ENCODE measurements at places on chromosomes 6 and 20.

DNA sequence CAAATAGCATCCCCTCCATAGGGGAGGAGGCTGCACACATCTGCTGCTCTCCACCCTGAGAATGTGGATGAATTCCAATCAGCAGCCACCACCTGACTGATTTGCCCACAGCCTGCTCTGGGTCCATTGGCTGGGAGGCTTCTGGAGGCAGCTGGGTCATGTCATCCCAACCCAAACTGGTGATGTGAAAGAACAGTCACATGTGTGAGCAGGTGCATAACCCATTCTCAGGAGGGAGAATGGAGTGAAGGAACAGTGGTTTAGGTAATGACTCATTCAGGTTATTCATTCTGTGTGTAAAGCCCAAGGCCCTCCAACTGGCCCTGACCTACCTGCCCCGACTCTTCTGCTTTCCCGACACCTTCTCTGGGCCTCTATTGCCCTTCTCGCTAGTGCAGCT lies 90.9 kb upstream of the GCM1 start:
- no peak for DNase-seq

GRCh38 chr20:25643716-25644115 lies 19.9 kb upstream of the NANP start:
- no peak for DNase-seq

GRCh38 chr6:156976216-156977127 lies 199.3 kb downstream of the ARID1B start:
- DNase-seq: no peak

DNA sequence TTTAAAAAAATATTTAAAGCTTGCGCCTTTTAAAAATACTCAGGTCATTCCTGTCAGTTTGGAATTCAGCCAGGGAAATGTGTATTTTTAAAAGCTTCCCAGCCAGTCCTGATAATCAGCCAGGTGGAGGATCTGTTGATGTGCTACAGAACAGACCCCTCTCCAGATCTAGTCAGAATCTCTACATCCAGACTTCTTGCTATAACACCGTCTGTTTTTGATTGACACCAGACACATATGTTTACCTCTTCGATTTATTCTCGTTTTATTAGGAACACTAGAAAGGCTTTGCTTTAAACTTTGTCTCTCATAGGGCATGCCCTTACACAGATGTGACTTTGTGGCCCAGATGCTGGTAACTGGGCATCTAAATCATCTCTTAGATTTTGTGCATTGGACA lies 11.7 kb downstream of the PARD6B start:
- DNase-seq: no peak

DNA sequence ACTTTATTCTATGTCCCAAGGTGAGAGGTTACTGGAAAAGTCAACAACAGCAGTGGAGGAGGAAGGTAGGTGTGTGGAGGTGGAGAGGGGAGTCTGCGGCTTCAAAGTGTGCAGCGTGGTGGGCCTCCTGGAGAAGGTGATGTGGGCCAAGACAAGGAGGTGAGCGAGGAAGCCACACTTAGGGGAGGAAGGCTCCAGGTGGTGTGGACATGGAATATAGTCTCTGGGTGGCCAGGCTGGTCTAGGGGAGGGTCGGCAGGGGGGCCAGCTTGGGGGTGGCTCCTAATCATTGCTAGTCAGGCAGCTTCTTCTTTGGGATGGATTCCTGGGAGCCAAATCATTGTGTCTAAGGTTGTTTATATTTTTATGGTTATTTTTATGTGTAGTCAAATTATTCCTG lies 111.5 kb upstream of the CDH4 start:
- DNase-seq: no peak

DNA sequence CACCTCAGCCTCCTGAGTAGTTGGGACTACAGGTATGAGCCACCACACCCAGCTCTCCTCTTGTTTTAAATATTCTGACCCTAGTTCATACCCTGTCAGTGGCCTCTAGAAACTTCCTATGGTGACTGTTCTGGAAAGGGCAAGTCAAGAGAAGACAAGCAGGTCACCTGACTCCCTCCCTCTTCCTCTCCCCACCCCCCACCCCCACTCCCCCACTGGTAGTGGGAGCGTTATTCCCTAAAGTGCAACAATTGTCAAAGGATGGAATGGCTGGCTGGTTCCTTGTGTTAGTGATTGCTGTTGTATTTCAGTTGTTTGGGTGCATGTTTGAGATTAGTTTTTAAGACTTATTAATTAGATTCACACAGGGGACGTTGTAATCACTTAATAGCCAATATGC lies 136.1 kb downstream of the CARMIL1 start:
- no peak for DNase-seq

DNA sequence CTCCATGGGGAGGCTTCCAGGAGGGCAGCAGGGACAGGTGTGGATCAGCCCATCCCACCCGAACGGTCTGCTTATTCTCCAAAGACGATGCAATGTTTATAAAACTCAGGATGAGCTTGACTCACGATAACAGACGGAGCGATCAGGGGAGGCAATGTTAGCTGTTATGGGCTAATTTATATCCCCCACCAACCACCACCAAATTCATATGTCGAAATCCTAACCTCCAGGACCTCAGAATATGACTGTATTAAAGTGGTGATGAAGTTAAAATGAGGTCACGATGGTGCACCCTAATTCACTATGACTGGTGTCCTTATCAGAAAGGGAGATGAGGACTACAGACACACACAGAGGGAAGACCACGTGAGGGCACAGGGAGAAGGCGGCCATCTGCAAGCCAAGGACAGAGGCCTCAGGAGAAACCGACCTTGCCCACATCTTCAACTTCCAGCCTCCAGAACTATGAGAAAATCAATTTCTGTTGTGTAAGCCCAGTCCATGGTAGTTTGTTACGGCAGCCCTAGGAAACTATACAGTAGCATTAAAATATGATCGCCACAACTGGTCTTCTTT lies 7.0 kb downstream of the ADTRP start:
- no peak for DNase-seq

DNA sequence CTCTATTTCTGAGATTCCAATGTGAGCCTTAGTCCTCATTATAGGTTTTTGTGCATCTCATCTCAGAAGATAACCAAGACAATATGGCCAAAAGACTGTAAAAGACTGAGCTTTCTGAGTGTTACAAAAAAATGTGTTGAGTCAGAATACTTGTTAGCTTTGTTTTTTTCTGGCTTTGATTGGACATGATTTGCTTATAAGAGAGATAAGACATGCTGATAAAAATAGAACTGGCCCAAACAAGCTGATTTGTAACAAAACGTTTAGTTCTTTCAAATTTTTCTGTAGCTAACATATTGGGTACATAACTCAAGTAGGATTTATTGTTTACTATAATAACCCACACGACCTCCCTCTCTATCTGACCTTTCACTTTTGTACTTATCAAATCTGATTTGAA lies 32.9 kb downstream of the FILIP1 start:
- DNase-seq: no peak

DNA sequence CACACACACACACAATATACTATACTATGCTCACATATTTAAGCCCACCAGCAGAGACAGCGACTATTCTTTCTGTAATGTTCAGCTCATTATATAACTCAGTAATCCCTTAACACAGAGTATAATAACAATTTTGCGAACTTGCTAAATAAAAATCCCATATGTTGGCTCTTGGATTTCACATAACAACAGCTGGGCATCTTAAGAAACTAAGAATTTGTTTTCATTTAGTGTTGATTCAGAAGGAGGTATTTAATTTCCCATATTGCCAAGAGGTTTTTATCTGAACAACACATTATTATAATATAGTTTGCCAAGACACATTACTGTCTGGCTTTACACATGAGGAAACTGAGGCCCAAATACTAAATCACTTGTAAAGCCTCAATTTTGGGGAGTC lies 7.4 kb downstream of the ECT2L start:
- no peak for DNase-seq

GRCh38 chr6:107047807-107048206 lies 19.8 kb downstream of the MTRES1 start:
- DNase-seq: no peak

- DNase-seq: no peak
Observed at GRCh38 chr6:73558624-73559398, 38.0 kb upstream of the EEF1A1 start.

- no peak for DNase-seq
Observed at GRCh38 chr6:100833972-100834574, 47.1 kb downstream of the ASCC3 start.

GRCh38 chr6:1024587-1024986 lies 287.3 kb upstream of the FOXQ1 start:
- DNase-seq: no peak

- DNase-seq: no peak
Observed at GRCh38 chr6:134663800-134664535, 285.9 kb downstream of the ALDH8A1 start.

DNA sequence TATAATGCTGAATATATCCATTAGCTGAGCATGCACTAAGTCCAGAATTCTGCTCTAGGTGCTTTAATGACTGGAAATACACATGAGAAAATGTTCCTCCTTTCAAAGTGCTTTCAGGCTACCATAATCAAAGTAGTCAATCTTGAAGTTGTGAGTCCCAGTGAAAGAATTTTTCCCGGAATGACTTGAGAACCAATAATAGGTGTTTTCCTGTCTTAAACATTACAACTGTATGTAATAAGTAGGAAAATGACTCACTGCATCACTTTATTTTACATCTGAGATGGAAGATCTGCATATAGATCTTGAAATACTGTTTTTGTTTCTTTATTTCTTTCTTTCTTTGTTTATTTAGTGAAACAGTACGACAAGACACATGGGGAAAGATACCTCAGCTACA lies 437.4 kb upstream of the JAG1 start:
- no peak for DNase-seq

DNA sequence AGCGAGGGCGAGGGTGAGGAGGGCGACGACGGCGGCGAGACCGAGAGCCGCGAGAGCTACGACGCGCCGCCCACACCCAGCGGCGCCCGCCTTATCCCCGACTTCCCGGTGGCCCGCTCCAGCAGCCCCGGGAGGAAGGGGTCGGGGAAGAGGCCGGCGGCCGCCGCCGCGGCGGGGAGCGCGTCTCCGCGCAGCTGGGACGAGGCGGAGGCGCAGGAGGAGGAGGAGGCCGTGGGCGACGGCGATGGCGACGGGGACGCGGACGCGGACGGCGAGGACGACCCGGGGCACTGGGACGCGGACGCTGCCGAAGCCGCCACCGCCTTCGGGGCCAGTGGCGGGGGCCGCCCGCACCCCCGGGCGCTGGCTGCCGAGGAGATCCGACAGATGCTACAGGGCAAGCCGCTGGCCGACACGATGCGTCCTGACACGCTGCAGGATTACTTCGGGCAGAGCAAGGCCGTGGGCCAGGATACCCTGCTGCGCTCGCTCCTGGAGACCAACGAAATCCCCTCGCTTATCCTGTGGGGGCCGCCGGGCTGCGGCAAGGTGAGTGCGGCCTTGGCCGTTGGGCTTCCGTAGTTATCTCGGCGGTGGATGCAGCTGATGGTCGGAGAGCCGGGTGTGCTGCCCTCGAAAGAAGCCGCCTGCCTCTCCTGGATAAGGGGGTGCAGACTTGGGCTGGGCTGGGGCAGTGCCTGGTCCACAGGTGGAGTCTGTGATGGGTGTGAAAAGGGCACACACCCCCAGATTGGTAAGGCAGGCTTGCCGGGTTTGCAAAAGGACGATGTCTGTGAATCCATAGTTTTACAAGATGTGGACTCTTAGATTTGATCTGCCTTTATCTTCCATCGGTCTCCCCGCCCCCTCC lies 938 bp downstream of the WRNIP1 start:
- no peak for DNase-seq

DNA sequence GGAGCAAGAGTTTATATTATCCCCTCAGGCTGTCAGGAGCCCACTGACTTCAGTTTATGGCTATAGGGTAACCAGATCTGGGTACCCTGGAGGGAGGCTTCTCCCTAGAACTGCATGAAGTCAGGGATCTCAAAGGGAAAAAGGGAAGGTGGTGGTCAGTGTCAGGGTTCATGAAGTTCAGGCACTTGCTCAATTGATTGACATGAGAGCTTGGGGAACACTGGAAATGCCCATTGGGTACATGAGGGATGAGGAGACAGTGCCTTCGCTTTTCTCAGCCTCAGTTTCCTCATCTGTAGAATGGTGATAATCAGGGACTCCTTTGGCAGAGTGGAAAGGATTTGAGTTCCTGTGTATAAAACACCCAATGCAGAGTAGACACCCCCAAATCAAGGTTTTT lies 22.6 kb downstream of the SIRPA start:
- DNase-seq: no peak

DNA sequence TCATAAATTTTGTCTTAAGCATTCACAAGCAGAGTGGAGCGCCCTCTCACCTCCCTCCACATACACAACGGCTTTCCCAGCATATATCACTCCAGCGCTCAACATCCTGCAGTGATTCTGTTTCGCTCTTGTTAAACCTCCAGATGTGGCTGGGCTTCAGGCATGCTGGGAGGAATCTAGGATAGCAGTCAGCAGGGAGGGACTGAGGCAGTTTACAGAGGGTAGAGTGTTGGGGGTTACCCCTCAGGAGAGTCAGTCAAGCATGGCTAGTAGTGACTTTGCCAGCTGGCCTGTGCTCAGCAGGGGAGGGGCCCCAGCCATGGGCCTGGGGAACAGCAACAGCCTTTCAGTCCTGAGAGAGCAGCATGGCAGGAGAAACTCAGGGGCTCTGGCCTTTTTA lies 161.4 kb upstream of the FLRT3 start:
- DNase-seq: no peak

DNA sequence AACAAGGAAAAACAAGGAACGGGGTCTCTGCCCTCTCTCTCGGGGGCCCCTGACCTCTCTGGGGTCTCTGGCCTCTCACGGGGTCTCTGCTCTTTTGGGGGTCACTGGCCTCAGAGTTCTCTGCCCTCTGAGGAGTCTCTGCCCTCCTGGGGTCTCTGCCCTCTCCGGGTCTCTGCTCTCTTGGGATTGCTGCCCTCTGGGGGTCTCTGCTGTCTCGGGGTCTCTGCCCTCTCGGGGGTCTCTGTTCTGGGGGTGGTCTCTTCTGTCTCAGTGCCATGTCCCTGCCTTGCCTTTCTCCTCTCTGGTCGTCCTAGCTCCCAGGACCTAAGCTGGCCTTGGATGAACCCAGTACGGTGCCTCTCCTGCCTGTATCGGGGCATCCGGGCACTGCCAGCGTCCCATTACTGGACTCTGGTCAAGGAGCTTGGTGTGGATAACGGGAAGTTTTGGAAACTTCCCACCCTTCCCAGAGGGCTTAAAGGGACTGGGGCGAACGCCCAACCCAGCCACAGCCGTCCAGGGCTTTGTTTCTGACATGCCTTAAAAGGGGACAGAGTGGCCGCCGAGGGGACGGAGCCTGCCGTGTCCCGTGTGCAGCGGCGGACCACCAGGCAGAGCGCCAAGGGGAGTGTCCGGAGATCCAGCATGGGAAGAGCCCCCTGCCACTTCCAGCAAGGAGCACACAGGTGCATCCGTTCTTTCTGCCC lies 24.7 kb upstream of the MRGBP start:
- no peak for DNase-seq

DNA sequence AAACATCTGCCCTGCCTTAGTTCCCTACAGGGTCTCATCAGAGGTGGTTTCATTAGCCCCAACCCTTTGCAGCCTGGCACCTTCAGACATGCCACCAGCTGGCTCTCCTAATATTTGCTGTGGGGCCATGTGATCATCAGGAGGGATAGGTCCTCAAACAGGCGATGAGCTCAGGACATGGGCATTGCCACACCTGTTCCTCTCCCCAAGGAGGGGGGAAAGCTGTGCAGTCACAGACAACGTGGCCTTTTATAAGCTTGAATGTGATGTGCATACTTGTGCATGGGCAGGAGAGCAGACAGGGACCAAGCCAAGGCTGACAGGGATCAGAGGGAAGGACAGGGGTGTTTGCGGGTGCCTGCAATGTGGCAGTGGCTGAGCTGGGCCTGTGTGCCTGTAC lies 78.8 kb upstream of the ZNFX1 start:
- DNase-seq: no peak

- DNase-seq: no peak
Observed at GRCh38 chr6:78629154-78629721, 238.1 kb upstream of the IRAK1BP1 start.

All from activated CD8-positive, alpha-beta memory T cell treated with anti-CD3 and anti-CD28 coated beads, Interleukin-2, amount 50 U/mL, for 4 hours (primary cell).